ENCODE measurements at places on chromosomes 3 and 15.

GRCh38 chr3:16406166-16406565 is 107.3 kb downstream of the RFTN1 start:
- no peak for DNase-seq

- DNase-seq, result no peak
These were observed 17.9 kb downstream of the TERC start for GRCh38 chr3:169746924-169747323.

DNA sequence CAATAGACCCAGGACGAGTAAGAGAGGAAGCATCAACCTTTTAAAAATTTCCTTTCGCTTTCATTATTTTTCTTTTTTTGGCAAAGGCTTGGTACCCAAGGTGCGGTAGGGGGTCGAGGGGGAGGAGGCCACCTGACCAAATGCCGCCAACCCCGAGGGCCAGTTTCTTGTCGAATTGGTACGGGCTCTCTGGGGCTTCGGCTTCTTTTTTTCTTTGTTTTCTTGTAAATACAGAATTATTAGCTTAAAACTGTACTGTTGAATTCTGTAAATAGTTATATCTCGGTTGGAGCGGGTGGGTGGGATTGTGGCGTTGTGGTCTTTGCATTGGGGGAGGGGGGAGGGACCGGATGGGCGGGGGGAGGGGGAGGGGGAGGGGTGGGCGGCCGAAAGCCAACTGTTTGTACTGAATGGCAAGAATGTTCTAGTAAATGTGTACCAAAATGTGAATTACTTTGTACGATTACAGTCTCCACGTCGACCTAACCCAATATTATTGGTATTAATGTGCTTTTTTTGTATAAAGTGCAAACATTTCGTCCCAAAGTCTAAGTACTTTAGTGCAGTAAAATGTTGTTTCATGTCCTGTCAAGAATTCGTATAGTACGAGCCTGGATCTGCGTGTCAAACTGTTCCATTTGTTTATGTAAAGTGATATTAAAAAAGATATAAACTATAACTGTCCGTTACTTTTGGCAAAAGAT is 4.7 kb downstream of the ZIC1 start:
- no peak for DNase-seq

DNA sequence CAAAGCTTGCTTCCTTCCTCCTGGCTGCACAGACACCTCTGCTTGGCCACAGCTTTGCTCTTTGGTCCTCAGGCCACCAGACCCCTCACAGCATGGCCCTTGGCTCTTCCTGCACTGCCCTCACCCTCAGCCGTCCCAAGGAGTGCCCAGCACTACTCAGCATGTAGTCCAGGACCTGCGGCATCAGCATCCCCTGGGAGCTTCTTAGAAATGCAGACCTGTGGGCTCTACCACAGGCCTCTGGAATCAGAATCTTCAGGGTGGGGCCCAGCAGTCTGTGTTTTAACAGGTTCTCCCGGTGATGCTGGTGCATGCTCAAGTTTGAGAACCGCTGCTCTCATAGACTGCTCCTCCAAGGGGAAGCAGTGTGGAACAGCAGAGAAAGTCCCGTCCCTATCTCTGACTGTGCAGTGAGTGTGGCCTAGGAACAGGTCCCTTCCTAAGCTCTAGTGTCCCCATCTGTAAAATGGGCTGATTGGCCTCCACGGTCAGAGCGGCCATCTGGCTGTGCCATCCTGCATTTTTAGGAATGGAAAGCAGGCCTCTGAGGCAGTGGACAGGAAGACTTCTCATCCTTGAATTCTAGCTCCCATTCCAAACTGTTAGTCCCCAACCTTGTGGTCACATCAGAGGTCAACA is 36.6 kb downstream of the GOLGA6A start:
- no peak for DNase-seq

DNA sequence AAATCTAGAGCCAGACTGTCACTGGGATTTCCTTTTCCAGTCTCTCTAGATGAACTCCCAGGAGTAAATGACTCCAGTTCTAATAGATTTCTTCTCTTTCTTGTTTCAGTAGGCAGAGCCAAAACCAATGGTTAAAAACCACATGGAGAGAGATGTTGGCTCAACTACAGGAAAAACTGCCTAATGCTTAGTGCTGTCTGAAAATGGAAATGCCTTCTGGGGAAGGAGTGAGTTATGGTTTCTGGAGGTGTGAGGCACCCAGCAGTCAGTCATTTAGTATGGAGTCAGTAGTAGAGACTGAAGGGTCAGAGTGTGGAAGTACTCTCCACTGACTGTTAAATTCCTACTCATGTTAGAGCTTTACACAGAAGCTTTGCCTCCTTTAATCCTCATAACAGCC is 136.7 kb downstream of the CCNL1 start:
- DNase-seq, result no peak

GRCh38 chr3:160956785-160957184 is 148.4 kb downstream of the B3GALNT1 start:
- DNase-seq, result no peak

- no peak for DNase-seq
These were observed 280.9 kb upstream of the KCNMB2 start for GRCh38 chr3:178255315-178255714.

DNA sequence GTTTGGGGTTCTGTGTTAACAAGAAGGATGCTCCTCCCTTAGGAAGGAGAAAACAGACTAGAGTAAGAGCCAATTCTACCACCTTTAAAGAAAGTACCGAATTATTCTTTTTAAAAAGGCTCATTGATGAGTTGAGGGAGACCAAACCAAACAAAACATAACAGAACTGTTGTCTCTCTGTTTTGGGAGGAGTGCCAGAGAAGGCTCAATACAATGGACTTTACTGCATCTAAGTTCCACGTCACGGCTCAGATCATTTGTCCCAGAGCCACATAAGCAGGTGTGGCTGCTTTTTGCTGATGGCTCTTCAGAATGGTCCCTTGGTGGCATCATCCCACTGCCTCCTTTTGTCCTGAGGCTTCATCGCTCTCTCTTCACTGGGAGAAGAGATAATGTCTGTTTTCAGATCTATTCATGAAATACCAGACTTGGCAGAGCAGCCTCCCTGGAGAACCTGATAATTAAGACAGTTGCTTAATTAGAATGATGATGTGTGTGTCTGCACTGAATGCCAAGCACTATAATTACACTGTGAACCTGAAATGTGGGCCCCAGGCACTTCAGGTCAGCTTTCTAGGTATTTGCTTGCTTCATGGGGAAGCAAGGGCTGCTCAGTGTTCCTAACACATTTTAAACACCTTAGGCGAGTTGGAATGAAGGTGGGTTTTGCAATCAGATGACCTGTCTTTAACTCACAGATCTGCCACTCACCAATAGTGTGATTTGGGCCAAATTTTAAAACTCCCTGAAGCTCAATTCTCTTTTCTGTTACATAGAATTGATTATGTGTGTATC is 335.2 kb upstream of the MCTP2 start:
- no peak for DNase-seq

DNA sequence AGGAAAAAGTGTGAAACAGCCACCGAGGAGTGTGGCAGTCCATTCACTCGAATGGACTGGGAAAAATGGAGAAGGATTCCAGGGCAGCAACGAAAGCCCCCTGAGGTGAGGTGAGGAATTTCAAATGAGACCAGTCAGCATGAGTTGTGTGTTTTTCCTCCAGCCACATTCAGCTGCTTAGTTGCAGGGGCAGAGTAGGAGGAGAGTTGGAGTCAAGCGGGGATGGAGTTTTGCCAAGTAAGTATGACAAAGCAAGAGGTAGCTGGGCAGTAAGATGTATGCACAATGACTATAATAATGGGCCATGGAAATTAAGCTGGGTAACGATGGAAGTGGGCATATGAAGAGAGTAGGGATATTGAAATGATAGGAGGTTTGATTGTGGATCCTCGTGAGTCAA is 64.4 kb downstream of the CCDC54 start:
- no peak for DNase-seq

DNA sequence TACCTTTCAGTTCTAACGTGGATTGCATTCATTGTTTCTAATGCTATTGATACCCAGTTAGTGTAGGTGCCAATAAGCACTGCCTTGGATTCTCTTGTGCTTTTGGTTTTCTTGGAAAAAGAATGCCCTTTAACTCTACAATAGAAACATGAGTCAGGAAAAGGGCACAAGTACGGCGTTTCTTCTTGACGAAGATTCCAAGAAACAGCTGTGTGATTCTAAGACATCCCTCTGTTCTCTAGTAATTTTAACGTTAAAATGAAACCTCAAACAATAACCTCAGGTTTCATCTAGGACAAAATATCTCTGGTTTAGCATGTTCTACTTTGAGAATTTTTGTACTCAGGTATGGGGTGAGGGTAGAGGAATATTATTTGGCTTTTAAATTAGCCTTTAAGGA is 540.5 kb upstream of the ATP11B start:
- DNase-seq, result no peak

DNA sequence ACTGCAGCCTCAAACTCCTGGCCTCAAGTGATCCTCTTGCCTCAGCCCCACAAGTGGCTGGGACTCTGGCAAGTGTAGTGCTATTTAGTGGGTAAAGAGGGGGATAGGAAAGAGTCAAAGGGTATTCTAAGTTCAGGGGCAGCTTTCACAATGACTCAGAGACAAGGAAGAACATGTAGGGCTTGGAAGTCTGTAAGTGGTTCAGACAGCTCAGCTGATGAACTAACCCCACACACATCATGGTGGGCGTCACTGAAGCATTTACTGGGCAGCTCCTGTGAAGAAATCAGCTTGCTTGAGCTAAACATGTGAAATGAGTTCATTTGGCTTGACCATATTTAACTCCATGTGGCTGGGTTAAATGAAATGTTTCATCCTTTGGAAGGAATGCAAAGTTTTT is 34.6 kb upstream of the THSD4 start:
- no peak for DNase-seq

GRCh38 chr15:40063563-40064011 is 24.6 kb upstream of the SRP14 start:
- no peak for DNase-seq

GRCh38 chr3:123271466-123272159 is 69.9 kb downstream of the SEC22A start:
- no peak for DNase-seq

GRCh38 chr3:16523778-16524177 is 10.3 kb upstream of the RFTN1 start:
- DNase-seq, result no peak

DNA sequence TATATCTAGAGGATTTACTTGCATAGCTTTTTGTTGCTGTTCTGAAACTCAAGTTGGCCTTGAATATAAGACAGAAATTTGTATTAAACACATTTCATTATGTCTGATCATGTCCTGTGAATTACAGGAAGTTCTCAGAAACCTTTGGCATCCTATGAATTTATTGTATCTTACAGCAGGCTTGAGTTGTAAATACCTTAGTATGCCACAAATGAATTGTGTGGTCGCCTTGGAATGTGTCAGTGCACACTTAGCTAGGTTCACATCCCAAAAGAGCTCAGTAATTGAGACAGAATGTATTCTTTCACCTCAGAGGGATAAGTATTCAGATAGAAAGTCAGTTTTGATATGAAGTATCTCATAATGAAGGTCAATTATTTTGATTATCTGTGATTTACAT is 83.4 kb downstream of the NEK11 start:
- no peak for DNase-seq

DNA sequence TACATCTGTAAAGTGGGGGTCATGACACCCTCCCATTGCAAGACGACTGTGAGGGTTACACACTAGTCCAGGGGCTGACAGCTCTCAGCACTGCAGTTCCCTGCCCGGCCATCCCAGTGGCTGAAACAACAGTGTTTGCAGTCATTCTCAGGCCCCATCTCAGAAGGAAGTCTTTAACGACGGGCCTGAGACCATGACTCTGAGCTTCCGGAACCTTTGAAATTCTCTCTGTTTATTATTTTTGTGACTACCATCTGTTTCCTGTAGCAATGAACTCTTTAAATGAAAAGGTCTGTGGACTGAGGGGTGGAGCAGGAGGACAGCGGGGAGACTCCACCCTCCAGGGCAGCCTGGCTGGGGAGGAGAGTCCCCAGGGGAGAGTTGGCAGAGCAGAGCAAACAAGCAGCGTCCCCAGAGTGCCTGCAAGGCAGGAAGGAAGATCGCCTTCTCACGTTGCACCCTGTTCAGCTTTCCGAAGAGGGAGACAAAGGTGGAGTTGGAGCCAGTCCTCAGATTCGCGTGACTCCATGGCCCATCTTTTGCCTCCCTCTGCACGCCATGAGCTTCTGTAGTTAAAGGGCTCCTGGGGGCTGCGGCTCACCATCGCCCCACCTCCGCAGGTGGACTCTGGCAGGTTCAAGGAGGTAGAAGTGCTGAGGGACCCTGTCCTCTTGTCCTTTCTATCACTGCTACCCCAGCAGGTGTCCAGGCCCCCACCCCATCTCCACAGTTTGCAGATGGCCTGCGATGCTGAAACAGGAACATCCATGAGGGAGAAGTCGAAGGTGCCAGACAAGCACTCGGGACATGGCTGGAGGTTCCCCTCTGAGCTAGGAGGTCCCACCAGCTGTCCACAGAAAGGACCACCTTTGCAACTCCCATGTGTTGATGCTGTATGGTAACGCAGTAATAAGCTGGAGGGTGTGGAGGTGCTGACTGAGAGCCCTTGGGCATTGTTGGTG is 525.8 kb upstream of the PROK2 start:
- no peak for DNase-seq

DNA sequence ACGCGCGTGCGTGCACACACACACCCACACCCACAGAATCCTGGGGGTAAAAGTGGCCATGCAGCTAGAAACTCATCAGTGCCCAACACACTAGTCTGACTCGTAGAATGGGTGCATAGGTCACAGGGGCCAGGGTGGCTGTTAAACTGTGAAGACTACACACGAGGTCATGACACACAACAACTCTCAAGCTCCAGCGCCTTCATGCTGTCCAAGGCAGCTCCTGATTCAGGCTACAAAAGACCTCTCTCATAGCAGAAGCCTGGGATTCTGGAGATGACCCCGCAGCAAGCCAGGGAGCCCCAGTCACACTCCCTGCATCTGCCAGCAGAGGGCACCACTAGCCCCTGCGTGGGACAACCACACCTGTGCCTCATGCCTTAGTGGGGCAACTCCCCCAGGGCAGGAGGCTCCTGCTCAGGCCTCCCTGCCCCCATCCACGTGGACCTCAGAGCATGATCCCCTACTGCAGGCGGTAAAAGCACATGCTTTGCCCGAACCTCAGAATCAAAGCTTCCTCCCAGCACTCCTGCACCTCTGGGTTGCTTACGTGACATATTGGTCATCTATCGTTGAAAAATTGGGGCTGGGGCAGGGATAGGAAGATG is 93.1 kb downstream of the LRIG1 start:
- no peak for DNase-seq

DNA sequence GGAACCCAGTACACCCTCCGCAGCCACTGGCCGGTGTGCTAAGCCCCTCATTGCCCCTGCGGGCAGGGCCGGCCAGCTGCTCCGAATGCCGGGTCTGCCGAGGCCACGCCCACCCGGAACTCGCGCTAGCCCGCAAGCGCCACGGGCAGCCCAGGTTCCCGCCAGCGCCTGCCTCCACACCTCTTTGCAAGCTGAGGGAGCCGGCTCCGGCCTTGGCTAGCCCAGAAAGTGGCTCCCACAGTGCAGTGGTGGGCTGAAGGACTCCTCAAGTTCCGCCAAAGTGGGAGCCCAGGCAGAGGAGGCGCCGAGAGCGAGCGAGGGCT is 81.4 kb upstream of the BCHE start:
- DNase-seq, result no peak

GRCh38 chr3:101806491-101806890 is 27.5 kb downstream of the NXPE3 start:
- no peak for DNase-seq

GRCh38 chr3:69129531-69129930 is 7.1 kb upstream of the LMOD3 start:
- DNase-seq, result no peak

All from vagina (tissue), 2 donors.